ENCODE measurements at places on chromosomes 2 and 18. TPM values are rescaled to one million over a fixed set of nuclear protein-coding genes. Genes with fewer than 3 reads are reported as not detected.

DNA sequence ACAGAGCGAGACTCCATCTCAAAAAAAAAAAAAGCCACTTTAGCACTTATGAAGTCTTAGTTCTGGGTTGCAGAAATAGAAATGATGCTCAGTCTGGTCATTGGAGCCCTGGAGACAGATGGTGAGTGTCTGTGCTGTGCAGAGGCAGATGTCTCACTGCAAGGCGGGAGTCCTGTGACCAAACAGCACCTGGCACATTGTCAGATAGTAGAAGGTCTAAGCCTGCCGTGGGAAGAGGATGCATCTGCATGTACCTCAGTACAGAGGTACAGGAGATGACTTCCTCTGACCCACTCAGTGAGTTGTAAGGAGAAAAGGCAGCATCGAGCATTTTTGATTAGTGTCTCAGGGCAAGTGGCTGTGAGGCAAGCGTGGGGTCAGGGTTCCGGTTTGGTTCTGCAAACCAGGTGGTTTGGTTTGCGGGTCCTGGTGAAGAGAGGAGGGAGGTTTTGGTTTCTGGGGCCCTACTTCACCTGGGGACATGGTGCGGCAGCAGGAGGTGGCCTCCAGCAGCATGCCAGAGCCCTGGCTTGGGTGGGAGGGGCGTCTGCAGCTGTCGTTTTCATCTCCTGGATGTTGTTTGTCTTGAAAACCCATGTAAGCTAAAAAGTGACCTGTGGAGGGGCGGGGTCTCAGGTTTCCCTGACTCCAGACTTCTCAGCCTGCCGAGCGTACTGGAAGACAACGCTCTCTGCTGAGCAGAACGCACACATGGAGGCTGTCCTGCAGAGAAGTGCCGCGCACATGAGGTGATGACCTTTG lies 3.8 kb downstream of the RBFA start:
- no peaks in the 10 kb centered on the region for H3K27me3 ChIP-seq
- H3K4me3 ChIP-seq: no peak overlapping the region
- H3K36me3 ChIP-seq: peaks cover 6% of the 10 kb centered on the region

The MYO3B gene
- 0.68 TPM for total RNA-seq

The CD8A gene
- 85.3 TPM for total RNA-seq

GRCh38 chr18:8847900-8848299 lies 142.5 kb downstream of the MTCL1 start:
- H3K4me3 ChIP-seq: no peak overlapping the region
- no peaks in the 10 kb centered on the region for H3K27me3 ChIP-seq
- DNase-seq: no peak
- no peak overlapping the region for H3K27ac ChIP-seq
- no peaks in the 10 kb centered on the region for H3K4me1 ChIP-seq
- H3K36me3 ChIP-seq: no peaks in the 10 kb centered on the region

The ERFE gene
- total RNA-seq: 4.8 TPM

DNA sequence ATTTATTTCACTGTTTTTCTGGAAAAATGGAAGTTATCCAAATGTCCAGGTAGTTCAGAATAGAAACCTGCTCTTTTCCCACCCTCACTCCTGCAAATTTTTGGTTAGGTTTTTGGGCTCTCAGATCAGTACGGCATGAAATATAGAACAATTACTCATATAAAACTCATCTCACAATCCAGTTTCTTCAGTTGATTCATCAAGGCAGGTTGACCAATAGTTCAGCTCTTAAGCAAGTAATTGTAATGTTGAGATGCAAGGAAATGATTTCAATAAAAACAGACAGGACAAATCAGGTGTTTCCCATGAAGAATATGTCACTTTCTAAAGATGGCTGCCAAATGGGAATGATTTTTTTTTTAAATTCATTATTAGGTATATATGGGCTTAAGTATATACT lies 2.0 kb downstream of the RAB27B start:
- no peaks in the 10 kb centered on the region for H3K27me3 ChIP-seq
- H3K36me3 ChIP-seq: no peaks in the 10 kb centered on the region
- no peak overlapping the region for H3K27ac ChIP-seq

The PIEZO2 gene
- not detected for total RNA-seq

DNA sequence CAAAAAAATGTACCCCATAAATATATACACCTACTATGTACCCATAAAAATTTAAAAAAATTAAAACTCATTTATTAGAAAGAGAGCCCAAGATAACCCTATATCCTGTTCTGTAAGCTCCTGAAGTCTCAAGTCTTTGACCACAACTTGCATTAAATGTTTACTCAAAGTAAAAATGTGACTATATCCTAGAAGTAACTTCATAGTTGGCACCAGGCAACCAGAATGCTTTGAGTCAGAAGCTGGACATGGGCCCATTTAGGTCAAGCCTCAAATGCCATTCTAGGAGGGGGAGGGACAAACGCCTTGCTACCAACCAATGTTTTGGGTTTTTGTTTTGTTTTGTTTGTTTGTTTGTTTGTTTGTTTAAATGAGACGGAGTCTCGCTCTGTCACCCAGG lies 9.3 kb upstream of the TBC1D8 start:
- no peak overlapping the region for H3K4me3 ChIP-seq
- DNase-seq: no peak
- H3K27ac ChIP-seq: no peak overlapping the region

The ADD2 gene
- total RNA-seq: 0.16 TPM

The GDF7 gene
- 0.02 TPM for total RNA-seq

The CCT4 gene
- 79.4 TPM for total RNA-seq

The ANKRD53 gene
- 2.2 TPM for total RNA-seq

- peak overlapping the region; percentile 80 for H3K4me3 ChIP-seq
- peaks cover 15% of the 10 kb centered on the region for H3K36me3 ChIP-seq
- H3K27ac ChIP-seq: peak overlapping the region; percentile 92
- peaks cover 59% of the 10 kb centered on the region for H3K4me1 ChIP-seq
Observed at GRCh38 chr2:144512891-144513351, 7.0 kb downstream of the ZEB2 start.

The MAP2 gene
- not detected for total RNA-seq

DNA sequence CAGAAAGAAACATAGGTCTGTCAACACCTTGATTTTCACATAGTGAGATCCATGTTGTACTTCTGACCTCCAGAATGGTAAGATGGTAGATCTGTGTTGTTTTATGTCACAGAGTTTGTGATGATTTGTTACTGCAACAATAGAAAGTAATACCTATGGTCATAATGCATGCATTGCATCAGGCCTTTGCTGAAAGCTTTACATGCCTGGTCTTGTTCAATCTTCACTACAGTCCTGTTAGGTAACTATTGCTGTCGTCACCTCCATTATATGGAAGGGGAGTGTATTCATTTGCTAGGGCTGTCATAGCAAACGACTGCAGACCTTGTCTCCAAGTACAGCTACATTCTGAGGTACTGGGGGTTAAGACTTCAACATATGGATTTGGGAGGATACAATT lies 243.5 kb downstream of the ANAPC1 start:
- H3K27me3 ChIP-seq: peaks cover 3% of the 10 kb centered on the region
- no peak overlapping the region for H3K4me3 ChIP-seq
- H3K4me1 ChIP-seq: no peaks in the 10 kb centered on the region

GRCh38 chr2:112472547-112473263 lies 9.3 kb upstream of the TTL start:
- no peaks in the 10 kb centered on the region for H3K4me1 ChIP-seq
- no peaks in the 10 kb centered on the region for H3K36me3 ChIP-seq
- no peak overlapping the region for H3K4me3 ChIP-seq
- no peaks in the 10 kb centered on the region for H3K27me3 ChIP-seq
- no peak for DNase-seq
- no peak overlapping the region for H3K27ac ChIP-seq

The UGT1A5 gene
- total RNA-seq: not detected

DNA sequence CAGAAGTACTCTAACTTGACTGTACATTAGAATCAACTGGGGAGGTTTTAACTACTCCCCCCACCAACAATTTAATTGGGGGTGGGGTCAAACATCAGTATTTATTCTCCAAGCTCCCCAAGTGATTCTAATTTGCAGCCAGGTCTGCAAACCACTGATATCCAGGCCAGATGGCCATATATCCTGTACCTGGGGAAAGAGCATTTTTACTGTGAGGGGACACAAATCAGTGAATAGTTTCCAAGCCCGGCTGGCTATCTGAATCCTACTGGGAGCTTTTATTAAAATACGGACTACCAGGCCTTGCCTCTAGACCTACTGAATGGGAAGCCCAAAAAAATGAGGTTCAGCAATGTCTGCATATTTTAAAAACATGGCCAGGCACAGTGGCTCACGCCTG lies 88.5 kb downstream of the TCF4 start:
- no peak overlapping the region for H3K27ac ChIP-seq
- no peaks in the 10 kb centered on the region for H3K27me3 ChIP-seq
- no peaks in the 10 kb centered on the region for H3K4me1 ChIP-seq
- no peaks in the 10 kb centered on the region for H3K36me3 ChIP-seq
- H3K4me3 ChIP-seq: no peak overlapping the region

DNA sequence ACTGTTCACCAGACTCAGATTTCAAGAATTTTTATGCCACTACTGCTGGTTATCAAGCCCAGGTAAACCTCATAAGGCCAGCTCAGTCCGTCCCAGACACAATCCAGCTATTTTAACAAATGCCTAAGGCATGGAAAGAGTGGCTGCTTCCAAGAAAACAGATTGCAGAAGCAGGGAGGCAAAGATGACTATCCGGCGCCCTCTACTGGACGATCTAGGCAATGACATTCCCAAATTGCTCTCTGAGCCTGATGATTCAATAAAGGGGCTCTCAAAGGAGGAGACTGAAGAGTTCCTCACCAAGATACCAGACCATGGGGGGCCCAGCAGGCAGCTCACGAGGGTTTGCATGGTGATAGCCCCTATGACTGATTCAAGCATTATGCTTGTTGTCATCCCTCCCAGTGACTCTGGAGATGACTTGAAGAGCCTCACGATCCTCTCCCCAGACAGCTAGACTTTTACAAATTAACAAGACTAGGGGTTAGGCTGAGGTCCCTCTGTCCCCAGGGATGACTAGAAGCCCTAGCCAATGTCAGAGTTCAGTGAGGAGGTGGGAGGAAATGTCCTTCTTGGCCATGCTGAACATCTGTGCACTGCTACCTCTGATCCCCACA lies 25.0 kb downstream of the SERPINB8 start:
- peak; percentile 63 for DNase-seq
- no peak overlapping the region for H3K27ac ChIP-seq
- H3K4me3 ChIP-seq: no peak overlapping the region
- H3K27me3 ChIP-seq: no peaks in the 10 kb centered on the region
- no peaks in the 10 kb centered on the region for H3K4me1 ChIP-seq

- H3K27ac ChIP-seq: no peak overlapping the region
- H3K4me1 ChIP-seq: no peaks in the 10 kb centered on the region
- no peak overlapping the region for H3K4me3 ChIP-seq
- H3K36me3 ChIP-seq: no peaks in the 10 kb centered on the region
- no peak for DNase-seq
Observed at GRCh38 chr2:120434492-120435308, 88.8 kb downstream of the INHBB start.

DNA sequence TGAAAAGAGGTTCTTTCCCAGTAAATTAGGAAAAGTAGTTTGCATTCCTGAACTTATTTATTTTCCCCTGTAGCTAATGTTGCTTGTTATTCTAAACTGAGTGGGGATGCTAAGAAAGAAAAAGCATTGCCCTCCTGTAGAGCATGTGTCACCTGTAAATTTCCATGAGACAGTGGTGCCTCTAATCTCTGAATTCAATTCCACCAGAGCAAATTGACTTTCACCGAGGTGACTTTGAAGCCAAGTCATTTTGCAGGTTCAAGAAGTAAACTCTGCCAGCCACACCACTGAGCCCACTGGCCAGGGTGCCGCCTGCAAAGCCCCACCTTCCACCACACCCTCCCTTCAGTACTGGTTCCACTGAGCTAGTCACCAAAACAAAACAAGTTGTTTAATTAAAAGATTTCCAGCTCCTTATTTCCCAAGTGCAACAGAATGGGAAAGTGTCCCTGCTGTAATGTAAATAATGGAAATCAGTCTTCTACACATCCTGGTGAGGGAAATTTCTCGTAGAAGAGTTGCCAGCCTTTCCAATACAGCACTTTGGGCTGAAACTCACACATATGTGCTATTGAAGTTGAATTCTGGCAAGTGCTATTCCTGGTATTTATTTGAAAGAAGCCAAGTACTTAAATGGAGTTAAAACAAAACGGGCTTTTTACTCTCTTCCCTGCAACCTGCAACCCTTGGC lies 254.8 kb downstream of the RNF152 start:
- H3K4me1 ChIP-seq: no peaks in the 10 kb centered on the region
- DNase-seq: no peak
- H3K4me3 ChIP-seq: no peak overlapping the region
- no peaks in the 10 kb centered on the region for H3K36me3 ChIP-seq
- H3K27ac ChIP-seq: no peak overlapping the region
- peaks cover 6% of the 10 kb centered on the region for H3K27me3 ChIP-seq

- H3K27ac ChIP-seq: no peak overlapping the region
- peaks cover 17% of the 10 kb centered on the region for H3K4me1 ChIP-seq
- peaks cover 46% of the 10 kb centered on the region for H3K27me3 ChIP-seq
Observed at GRCh38 chr2:203534621-203535077, 452 bp downstream of the RAPH1 start.

DNA sequence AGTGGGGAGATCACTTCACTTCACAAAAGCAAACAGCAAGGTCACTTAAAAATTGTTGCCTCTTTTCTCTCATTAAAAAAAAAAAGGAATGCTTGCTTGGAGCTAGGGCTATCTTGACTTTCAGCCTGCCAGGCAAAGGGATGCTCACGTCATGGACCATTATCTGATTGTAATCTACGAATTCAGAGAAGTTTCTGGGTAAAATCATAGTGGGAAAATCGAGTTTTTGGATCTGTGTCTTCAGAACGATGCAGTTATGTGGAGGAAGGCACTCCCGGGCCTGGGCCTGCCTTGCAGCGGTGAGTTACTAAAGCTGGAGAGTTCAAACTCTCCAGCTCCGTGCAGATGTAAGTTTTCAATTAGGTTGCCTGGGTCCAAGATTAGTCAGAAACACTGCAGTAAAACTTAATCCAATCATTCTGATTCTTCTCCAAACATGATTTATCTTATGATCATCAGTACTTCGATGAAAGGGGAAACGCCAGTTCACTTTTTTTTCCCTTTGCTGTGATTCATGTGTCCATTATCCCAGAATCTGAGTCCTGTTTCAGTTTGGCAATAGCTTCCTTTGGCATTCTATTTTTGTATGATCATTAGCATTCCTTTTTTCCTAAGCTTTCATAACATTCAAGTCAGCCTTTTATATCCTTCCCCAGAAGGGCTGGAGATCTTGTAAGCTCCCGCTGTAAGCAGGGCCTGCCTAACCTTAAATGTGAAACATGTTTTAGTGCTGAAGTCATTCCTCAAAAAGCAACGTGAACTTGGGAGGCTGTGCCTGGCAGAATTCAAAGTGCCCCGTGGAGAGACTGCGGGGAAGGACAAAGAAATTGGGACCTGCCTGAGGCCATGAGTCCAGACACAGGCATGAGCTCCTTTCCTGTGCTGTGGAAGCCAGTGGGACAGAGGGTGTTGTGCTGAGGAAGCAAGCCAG lies 119.3 kb upstream of the TWIST2 start:
- no peaks in the 10 kb centered on the region for H3K36me3 ChIP-seq
- H3K27me3 ChIP-seq: no peaks in the 10 kb centered on the region
- no peak overlapping the region for H3K4me3 ChIP-seq
- H3K4me1 ChIP-seq: no peaks in the 10 kb centered on the region
- no peak for DNase-seq
- H3K27ac ChIP-seq: no peak overlapping the region
